Naive B cell (primary cell): ENCODE measurements at places on chromosomes 2 and 18. TPM values are rescaled to one million over a fixed set of nuclear protein-coding genes. Genes with fewer than 3 reads are reported as not detected.

- H3K4me3 ChIP-seq = no peak overlapping the region
- H3K27ac ChIP-seq = no peak overlapping the region
- no peaks in the 10 kb centered on the region for H3K36me3 ChIP-seq
- no peaks in the 10 kb centered on the region for H3K27me3 ChIP-seq
These were observed 337.9 kb upstream of the LRRTM1 start for GRCh38 chr2:80642465-80642864.

- H3K4me3 ChIP-seq = no peak overlapping the region
- H3K36me3 ChIP-seq = peaks cover 26% of the 10 kb centered on the region
- H3K27ac ChIP-seq = no peak overlapping the region
- DNase-seq = no peak
- H3K4me1 ChIP-seq = no peaks in the 10 kb centered on the region
These were observed 145.3 kb upstream of the SMAD7 start for GRCh38 chr18:49096021-49096420.

Gene BCL11A
- polyA plus RNA-seq = 246 TPM

Gene UGT1A1
- not detected for polyA plus RNA-seq
